ENCODE measurements at places on chromosomes 13 and 19. TPM values are rescaled to one million over a fixed set of nuclear protein-coding genes. Genes with fewer than 3 reads are reported as not detected.

DNA sequence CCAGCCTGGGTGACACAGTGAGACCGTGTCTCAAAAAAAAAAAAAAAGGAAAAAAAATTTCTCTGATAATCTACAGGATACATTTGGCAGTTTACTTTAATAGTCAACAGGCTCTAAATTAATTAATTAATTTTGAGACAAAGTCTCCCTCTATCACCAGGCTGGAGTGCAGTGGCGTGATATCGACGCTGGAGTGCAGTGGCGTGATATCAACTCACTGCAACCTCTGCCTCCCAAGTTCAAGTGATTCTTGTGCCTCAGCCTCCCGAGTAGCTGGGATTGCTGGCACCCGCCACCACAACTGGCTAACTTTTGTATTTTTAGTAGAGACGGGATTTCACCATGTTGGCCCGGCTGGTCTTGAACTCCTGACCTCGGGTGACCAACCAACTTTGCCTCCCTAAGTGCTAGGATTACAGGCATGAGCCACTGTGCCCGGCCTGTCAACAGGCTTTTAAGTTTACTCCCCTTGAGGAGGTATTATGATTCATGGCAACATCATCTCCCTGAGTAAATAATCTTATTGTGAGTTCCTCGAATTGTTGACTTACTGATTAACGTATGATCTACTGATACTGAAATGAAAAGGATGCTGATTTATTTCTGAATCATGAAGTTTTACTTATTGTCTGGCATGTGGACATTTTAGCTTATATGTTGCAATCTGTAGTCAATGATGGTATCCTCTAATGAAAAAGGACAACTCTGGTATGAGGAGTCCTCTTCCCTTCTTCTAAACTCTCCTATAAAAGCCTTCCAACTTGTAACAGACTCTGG, 21.3 kb upstream of the MTRF1 start:
- H3K4me1 ChIP-seq: no peaks in the 10 kb centered on the region
- DNase-seq: no peak
- no peaks in the 10 kb centered on the region for H3K27me3 ChIP-seq
- H3K36me3 ChIP-seq: no peaks in the 10 kb centered on the region

Gene ZNF534
- total RNA-seq: not detected

Gene SIGLEC12
- total RNA-seq: 3.1 TPM

GRCh38 chr13:105334211-105334610, 1201.3 kb downstream of the EFNB2 start:
- no peak overlapping the region for H3K27ac ChIP-seq
- no peaks in the 10 kb centered on the region for H3K4me1 ChIP-seq
- DNase-seq: no peak
- H3K36me3 ChIP-seq: no peaks in the 10 kb centered on the region
- no peak overlapping the region for H3K4me3 ChIP-seq
- H3K27me3 ChIP-seq: no peaks in the 10 kb centered on the region

Gene MBD3L3
- total RNA-seq: not detected

DNA sequence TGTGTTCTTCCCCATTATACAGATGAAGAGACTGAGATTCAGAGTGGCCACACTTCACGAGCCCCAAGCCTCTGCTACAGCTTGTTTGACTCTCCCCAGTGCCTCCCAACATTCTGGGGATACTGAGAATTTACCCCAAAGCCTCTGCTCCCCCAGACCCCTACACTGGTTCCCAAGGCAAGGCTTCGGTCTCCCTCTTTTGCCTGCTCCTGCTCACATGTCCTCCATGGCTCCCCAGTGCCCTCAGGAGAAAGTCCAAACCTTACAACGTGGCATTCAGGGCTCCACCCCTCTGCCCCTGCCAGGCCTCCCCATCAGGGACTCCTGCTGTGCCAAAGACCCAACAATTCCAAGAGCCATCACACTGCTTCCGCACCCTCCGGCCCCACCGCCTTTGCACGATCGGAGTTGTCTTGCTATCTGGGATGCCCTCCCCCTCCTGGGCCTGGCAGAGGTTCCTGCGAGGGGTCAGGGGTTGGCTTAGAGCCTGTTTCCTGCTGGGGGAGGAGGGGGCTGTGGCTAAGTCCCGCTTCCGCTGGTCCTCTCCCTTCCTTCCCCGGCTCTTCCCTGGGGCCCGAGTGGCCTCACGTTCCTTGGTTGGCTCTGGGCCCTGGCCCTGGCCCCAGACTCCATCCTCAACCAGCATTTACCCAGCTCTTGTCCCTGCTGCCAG, 15.4 kb downstream of the GTPBP3 start:
- no peaks in the 10 kb centered on the region for H3K36me3 ChIP-seq
- no peaks in the 10 kb centered on the region for H3K4me1 ChIP-seq
- DNase-seq: no peak
- H3K4me3 ChIP-seq: no peak overlapping the region

- H3K4me1 ChIP-seq: no peaks in the 10 kb centered on the region
- H3K27me3 ChIP-seq: peaks cover 7% of the 10 kb centered on the region
- no peak for DNase-seq
- no peaks in the 10 kb centered on the region for H3K36me3 ChIP-seq
Observed at GRCh38 chr19:32233091-32233490, 112.3 kb upstream of the ZNF507 start.

DNA sequence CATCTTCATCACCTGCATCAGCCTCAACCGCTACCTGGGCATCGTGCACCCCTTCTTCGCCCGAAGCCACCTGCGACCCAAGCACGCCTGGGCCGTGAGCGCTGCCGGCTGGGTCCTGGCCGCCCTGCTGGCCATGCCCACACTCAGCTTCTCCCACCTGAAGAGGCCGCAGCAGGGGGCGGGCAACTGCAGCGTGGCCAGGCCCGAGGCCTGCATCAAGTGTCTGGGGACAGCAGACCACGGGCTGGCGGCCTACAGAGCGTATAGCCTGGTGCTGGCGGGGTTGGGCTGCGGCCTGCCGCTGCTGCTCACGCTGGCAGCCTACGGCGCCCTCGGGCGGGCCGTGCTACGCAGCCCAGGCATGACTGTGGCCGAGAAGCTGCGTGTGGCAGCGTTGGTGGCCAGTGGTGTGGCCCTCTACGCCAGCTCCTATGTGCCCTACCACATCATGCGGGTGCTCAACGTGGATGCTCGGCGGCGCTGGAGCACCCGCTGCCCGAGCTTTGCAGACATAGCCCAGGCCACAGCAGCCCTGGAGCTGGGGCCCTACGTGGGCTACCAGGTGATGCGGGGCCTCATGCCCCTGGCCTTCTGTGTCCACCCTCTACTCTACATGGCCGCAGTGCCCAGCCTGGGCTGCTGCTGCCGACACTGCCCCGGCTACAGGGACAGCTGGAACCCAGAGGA, 2.6 kb downstream of the P2RY11 start:
- H3K27ac ChIP-seq: no peak overlapping the region
- no peak for DNase-seq
- H3K27me3 ChIP-seq: no peaks in the 10 kb centered on the region
- peaks cover 71% of the 10 kb centered on the region for H3K36me3 ChIP-seq
- H3K4me1 ChIP-seq: peaks cover 7% of the 10 kb centered on the region
- H3K4me3 ChIP-seq: no peak overlapping the region

- H3K27me3 ChIP-seq: no peaks in the 10 kb centered on the region
- no peak overlapping the region for H3K27ac ChIP-seq
Observed at GRCh38 chr19:43644181-43644580, 4.5 kb upstream of the CADM4 start.

DNA sequence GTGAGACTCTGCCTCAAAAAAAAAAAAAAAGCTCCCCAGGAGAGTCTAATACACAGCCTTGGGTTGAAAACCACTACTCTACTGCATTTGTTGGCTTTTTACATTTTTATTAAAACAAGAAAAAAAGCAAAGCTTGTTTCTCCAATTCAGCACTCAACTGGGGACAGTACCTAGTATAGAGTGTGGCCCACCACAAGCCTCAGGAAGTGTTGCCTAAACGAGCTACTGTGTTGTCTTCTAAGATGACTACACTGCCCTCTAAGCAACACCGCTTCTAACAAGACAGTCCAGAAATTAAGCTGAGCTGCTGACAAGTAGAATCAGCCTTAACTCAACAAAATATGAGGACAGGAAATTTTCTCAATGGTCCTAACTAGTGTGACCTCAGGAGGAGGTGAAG, 522.2 kb downstream of the FGF9 start:
- no peak overlapping the region for H3K4me3 ChIP-seq
- H3K27ac ChIP-seq: no peak overlapping the region
- no peaks in the 10 kb centered on the region for H3K4me1 ChIP-seq
- DNase-seq: no peak
- no peaks in the 10 kb centered on the region for H3K27me3 ChIP-seq
- H3K36me3 ChIP-seq: no peaks in the 10 kb centered on the region

- no peaks in the 10 kb centered on the region for H3K27me3 ChIP-seq
- H3K27ac ChIP-seq: no peak overlapping the region
- no peaks in the 10 kb centered on the region for H3K4me1 ChIP-seq
- no peak overlapping the region for H3K4me3 ChIP-seq
Observed at GRCh38 chr13:21917086-21918015, 246.5 kb downstream of the FGF9 start.

Gene OR7A5
- 0.41 TPM for total RNA-seq

Gene PGLYRP1
- total RNA-seq: not detected

DNA sequence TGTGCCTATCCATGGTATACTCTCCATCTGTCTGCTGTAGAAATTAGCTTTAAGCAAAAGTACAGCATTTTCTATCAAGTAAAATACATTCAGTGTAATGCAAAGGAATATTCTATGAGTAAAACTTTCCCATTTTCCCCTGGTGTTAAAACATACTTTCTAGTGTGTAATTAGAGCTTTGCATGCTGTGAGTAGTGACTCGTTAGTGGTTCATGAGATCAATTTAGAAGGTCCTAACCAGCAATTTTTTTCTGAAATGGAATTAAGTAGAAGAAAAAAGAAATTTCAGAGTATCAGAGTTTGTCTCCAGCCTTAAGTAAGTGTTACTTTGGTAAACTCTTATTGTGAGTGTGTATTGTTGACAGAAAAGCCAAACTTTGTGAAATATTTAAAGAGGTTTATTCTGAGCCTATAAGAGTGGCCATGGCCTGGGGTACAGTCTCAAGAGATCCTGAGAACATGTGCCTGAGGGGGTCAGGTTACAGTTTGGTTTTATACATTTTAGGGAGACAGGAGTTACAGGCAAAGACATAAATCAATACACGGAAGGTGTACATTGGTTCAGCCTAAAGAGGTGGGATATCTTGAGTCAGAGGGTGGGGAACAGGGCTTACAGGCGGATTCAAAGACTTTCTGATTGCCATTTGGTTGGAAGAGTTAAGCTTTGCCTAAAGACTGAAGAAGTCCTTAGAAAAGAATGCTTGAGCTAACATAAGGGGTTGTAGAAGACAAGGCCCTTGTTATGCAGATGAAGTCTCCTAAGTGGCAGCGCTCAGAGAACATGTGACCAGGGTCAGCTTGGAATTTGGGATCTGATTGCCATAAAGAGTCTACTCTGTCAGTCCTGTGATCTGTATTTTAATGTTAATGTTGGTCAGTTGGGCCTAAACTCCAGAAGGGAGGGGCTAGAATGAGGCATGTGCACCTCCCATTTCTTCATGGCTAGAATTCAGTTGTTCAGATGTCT, 25.5 kb downstream of the FAM187B start:
- no peak for DNase-seq
- H3K4me3 ChIP-seq: no peak overlapping the region
- no peaks in the 10 kb centered on the region for H3K27me3 ChIP-seq

GRCh38 chr13:60080850-60081249, 82.9 kb downstream of the DIAPH3 start:
- no peak overlapping the region for H3K4me3 ChIP-seq
- no peaks in the 10 kb centered on the region for H3K4me1 ChIP-seq
- H3K36me3 ChIP-seq: no peaks in the 10 kb centered on the region
- no peak overlapping the region for H3K27ac ChIP-seq
- no peak for DNase-seq

DNA sequence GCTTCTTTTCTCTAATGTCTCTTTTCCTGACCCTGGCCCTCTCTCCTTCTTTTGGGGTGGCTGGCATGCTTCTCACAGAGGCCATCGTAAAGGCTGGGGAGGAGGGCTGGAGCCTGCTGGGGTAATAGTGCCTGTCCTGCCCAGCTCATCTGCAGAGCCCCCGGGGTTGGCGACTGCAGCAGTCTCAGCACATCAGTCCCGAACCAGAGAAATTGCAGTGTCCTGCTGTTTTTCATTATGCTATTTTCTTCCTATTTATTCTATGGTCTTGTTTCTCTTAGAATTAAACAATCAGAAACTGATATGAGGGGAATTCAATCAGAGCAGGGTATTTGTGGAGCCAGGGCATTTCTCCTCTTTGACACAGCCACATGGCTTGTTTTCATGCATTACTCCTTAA, 166.4 kb downstream of the SHISA2 start:
- no peaks in the 10 kb centered on the region for H3K36me3 ChIP-seq
- no peak overlapping the region for H3K4me3 ChIP-seq
- no peak overlapping the region for H3K27ac ChIP-seq
- H3K27me3 ChIP-seq: no peaks in the 10 kb centered on the region
- DNase-seq: no peak

Gene CYP4F2
- not detected for total RNA-seq

DNA sequence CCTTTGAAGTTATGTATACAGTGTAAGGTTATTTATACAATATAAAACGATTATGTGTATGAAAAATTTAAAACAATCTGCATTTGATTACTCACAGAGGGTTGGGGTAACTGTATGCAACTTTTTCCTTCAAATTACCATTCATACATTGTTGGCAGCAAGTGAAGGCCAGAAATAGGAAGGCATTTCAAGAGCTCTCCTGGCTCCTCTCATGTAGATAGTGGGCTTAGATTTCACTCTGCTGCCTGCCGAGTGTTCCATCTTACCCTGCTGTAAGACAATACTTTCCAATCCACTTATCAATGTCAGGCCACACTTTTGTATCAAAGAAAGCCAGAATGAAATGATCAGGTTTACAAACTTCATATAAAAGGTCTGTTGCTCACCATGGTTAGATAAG, 245.2 kb downstream of the DNAJC15 start:
- DNase-seq: no peak
- H3K36me3 ChIP-seq: no peaks in the 10 kb centered on the region
- no peaks in the 10 kb centered on the region for H3K4me1 ChIP-seq
- no peak overlapping the region for H3K4me3 ChIP-seq

- H3K36me3 ChIP-seq: no peaks in the 10 kb centered on the region
- H3K4me1 ChIP-seq: peaks cover 23% of the 10 kb centered on the region
- H3K4me3 ChIP-seq: peak within 1 kb of the TSS; percentile 66
- H3K27ac ChIP-seq: peak within 1 kb of the TSS; percentile 40
- no peaks in the 10 kb centered on the region for H3K27me3 ChIP-seq
- DNase-seq: peak; percentile 99
Observed at GRCh38 chr13:52011632-52012511, at the start of gene ALG11. Gene ALG11, plus strand, starts transcription at chr13:52012398. Its CDS starts 21 bp downstream, at chr13:52012419.

GRCh38 chr19:50821248-50821612, 2.4 kb downstream of the KLK1 start:
- no peak overlapping the region for H3K27ac ChIP-seq
- no peak overlapping the region for H3K4me3 ChIP-seq
- peaks cover 31% of the 10 kb centered on the region for H3K27me3 ChIP-seq
- DNase-seq: no peak
- H3K36me3 ChIP-seq: no peaks in the 10 kb centered on the region
- H3K4me1 ChIP-seq: no peaks in the 10 kb centered on the region

DNA sequence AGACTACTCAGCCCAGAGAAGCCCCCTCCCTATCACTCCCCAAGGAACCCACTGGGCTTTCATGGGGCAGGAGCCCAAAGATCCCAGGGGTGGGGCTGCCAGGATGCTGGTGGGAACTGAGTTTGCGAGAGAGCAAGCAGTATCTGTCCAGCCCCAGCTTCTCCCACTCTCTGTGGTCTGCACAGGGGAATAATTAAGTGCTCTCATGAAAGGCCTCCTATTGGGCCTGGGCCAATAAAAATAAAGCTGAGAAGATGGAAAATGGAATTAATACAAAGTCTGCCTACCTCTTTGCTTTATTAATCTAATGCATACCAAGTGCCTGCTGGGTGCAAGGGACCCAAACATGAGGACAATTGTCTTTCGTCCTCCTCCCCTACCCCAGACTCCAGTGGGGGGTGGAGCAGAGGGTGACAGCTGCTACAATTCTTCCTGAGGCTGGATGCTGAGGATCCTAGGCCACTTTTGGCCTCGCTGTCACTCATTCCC, 5.4 kb downstream of the DDX39A start:
- peaks cover 44% of the 10 kb centered on the region for H3K36me3 ChIP-seq
- H3K4me3 ChIP-seq: no peak overlapping the region
- no peaks in the 10 kb centered on the region for H3K27me3 ChIP-seq
